Activated T-cell treated with anti-CD3 and anti-CD28 coated beads, Interleukin-2, amount 50 U/mL, for 1 hour (primary cell): ENCODE measurements at places on chromosomes 4 and X.

- DNase-seq = no peak
These were observed 28.6 kb downstream of the BEX3 start for GRCh38 chrX:103405009-103405333.

- DNase-seq = no peak
These were observed 26.3 kb downstream of the KLHL8 start for GRCh38 chr4:87193958-87194675.

DNA sequence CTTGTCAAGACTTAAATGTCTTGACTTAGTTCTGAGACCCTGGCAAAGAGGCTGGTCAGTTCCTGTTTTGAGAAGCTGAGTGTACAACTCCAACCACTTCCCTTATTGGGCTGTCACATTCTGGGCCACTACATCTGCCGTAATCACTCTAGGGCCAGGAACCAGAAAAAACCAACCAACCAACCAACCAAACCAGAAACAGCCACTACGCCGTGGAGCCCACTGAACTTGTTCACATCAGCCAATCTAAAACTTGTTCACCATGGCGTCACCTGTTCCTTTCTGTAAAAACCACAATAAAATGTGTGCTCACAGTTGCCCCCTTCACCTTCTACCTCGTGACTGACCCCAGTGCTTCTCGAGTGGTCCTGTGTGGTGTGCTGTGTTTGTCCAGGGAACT, 107.3 kb downstream of the JADE1 start:
- DNase-seq = no peak

GRCh38 chr4:164488114-164488513, 265.8 kb upstream of the SMIM31 start:
- no peak for DNase-seq

- DNase-seq = no peak
These were observed 1.1 kb downstream of the PCSK1N start for GRCh38 chrX:48834383-48834709.

- DNase-seq = no peak
These were observed 961 bp upstream of the NOCT start for GRCh38 chr4:139014371-139015268.
